Lung microvascular endothelial cell (primary cell): ENCODE measurements at places on chromosomes 7 and 10. TPM values are rescaled to one million over a fixed set of nuclear protein-coding genes. Genes with fewer than 3 reads are reported as not detected.

The DGKI gene
- total RNA-seq: 1.1 and 2.6 TPM in 2 replicates

- DNase-seq: no peak
These were observed 60.4 kb downstream of the INSYN2A start for GRCh38 chr10:127135844-127136577.

DNA sequence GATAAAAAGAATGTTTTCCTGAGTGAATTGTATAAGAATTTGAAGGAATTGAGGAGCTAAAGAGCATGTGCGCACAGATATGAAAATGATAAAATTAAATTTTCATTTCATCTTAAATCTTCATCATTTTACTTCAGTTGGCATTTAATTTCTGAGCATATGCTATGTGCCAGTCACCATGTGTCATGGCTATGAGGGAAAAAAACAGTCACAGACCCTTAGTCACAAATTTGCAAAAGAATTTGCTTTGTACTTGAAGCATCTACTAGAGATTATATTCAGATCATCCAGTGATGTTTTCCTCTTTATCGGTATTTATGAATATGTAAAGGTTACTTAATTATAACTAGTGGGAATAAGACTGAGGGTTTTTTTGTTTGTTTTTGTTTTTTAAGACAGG, 29.8 kb downstream of the VCL start:
- DNase-seq: no peak

The TUBAL3 gene
- under 0.01 TPM in 1 of 2 replicates, not detected in the other for total RNA-seq

The TAS2R40 gene
- not detected in 2 replicates for total RNA-seq

- no peak for DNase-seq
These were observed 26.6 kb downstream of the TMEM243 start for GRCh38 chr7:87192784-87193487.

- DNase-seq: no peak
These were observed 34.2 kb downstream of the DNAJC12 start for GRCh38 chr10:67803588-67804394.

- DNase-seq: peak; percentile 63
These were observed 27.8 kb downstream of the DENND10 start for GRCh38 chr10:119131512-119132240.

The SLC18A3 gene
- not detected in 2 replicates for total RNA-seq
